Naive thymus-derived CD8-positive, alpha-beta T cell (primary cell): ENCODE measurements at places on chromosomes 3 and 15. TPM values are rescaled to one million over a fixed set of nuclear protein-coding genes. Genes with fewer than 3 reads are reported as not detected.

- peaks cover 34% of the 10 kb centered on the region for H3K36me3 ChIP-seq
- H3K4me3 ChIP-seq = no peak overlapping the region
- no peaks in the 10 kb centered on the region for H3K27me3 ChIP-seq
- peak overlapping the region; percentile 12 for H3K27ac ChIP-seq
- DNase-seq = no peak
Observed at GRCh38 chr15:72732516-72732915, 46.5 kb downstream of the BBS4 start.

Gene ALPK3
- 0.29 TPM for total RNA-seq

Gene RETNLB
- not detected for total RNA-seq

Gene LRTM1
- total RNA-seq = not detected
